Activated T-helper 1 cell treated with anti-CD3 and anti-CD28 coated beads, Interleukin-2, amount 50 U/mL, for 16 hours (primary cell): ENCODE measurements at places on chromosomes 6 and 20.

DNA sequence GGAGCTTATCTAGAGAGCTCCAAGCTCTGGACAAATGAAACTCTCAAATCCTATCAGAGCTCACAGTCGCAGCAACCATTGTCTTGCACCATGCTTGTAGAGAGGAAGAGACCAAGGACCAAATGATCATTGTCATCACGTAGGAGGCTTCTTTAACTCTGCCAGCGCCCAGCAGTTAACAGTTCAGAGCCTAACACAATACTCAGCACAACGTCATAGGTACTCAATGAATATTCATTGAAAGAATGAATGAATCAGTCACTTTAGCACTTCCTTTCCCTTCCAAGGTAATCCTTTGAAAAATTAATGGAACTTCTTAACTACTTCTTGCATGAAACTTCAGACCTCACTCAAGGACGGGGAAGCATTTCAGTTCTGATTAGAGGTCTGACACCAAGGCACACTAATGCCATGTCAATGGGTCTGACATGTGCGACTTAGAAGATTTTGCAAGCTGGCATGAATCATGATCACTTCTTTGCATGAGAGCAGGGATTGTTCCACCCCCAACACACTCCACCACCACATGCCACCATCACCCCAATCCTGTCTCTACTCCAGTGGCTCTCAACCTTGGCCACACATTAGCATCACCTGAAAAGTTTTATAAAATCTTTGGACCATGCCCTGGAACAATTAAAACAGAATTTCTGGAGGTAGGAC lies 45.1 kb downstream of the KHDC1L start:
- DNase-seq, result no peak

GRCh38 chr6:135922746-135923145 lies 71.2 kb downstream of the PDE7B start:
- no peak for DNase-seq

- DNase-seq, result no peak
Observed at GRCh38 chr6:1039191-1039590, 272.7 kb upstream of the FOXQ1 start.

DNA sequence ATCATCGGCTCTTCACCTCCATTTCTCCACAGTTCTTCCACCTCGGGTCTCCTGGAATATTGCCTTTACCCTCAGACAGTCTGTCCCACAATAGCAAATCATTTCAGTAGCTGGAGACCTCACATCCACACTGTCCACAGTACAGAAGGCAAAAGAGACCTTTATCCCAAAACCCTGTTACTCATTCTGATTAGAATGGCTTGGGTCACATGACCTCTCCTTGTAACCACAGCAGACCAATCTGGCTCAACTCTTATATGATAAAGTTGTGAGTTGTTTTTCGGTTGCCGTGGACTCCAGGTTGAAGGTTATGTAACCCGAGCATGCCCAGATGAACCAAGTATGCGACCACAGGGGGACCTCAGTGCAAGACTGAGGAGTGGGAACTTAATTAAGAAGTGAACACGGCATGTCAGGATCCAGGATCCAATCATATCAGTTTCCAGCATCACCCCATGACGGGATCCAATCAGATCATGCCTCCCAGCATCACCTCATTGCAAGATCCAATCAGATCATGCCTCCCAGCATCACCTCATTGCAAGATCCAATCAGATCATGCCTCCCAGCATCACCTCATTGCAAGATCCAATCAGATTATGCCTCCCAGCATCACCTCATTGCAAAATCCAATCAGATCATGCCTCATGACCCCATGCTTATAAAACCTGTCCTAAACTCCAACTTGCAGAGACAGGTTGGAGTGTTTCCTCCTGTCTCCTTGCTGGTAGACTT lies 68.7 kb downstream of the LY86 start:
- no peak for DNase-seq

DNA sequence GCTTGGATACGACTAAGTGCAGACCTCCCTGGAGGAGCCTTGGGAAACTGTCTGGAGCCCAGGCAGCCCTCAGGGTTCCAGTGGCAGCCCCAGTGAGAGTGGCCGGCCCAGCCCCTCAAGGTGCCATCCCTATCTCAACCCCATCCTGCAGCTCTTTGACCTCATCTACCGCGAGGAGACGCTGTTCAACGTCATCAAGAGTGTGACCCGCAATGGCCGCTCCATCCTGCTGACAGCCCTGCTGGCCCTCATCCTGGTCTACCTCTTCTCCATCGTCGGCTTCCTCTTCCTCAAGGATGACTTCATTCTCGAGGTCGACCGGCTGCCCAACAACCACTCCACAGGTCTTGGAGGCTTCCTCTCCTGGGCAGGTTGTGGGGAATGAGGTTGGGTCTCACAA lies 20.7 kb downstream of the UQCC2 start:
- no peak for DNase-seq

- no peak for DNase-seq
Observed at GRCh38 chr20:11511821-11512220, 405.9 kb upstream of the BTBD3 start.

GRCh38 chr6:167268683-167269280 lies 22.3 kb upstream of the UNC93A start:
- no peak for DNase-seq

GRCh38 chr6:22643780-22644179 lies 74.4 kb downstream of the HDGFL1 start:
- no peak for DNase-seq

GRCh38 chr6:132570221-132570777 lies at the start of gene TAAR6:
TSS of gene TAAR6 (plus strand) at chr6:132570322. CDS start at chr6:132570322, 0 bp downstream.
- no peak for DNase-seq

GRCh38 chr6:1088492-1089001 lies 223.4 kb upstream of the FOXQ1 start:
- DNase-seq, result no peak

- no peak for DNase-seq
Observed at GRCh38 chr6:119686240-119686639, 336.7 kb upstream of the MAN1A1 start.

DNA sequence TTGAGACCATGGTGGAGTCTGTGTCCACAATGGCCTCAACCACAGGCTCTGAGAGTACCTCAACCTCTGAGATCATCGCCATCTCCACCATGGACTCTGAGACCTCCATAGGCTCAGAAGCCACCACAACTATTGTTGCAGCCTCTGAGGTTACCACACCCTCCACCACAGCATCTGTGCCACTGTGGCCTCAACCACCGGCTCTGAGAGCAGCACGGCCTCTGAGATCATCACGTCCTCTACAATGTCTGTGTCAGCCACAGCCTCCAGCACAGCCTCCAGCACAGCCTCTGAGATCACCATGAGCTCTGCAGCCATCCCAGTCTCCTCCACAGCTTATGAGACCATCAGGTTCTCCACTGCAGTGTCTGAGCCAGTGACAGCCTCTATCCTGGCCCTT lies 19.4 kb upstream of the MUC21 start:
- DNase-seq, result no peak

- DNase-seq, result no peak
Observed at GRCh38 chr6:24788031-24788665, 10.6 kb downstream of the ARMH2 start.

- DNase-seq, result no peak
Observed at GRCh38 chr6:11752360-11752759, 26.2 kb downstream of the ADTRP start.

DNA sequence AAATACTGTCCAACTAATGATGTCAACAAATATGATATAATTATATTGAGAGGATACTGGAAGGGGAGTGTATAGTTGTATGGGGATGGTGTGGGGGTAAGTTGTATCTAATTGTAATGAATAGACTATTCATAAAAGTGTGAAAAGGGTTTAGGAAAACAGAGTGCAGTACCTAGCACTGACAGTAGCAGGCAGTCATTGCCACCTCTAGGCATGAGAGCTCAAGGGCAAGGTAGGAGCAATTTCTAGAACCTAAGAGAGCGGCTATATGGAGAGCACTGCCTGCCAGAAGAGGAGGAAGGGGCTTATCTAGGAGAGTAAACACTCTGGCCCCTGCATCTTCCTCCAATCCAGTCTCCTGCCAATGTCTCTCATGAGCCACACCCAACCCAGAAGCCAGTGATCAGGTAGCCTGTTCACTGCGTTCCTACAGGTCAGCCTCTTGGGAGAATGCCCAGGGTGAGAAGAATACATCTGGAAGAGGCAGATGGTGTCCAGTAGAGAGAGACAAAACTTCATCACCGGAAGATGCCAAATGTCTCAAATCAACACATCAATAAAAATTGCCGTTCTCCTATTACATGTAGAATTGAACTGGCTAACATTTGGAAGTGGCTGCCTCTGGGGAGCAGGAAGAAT lies 200.0 kb downstream of the LY86 start:
- no peak for DNase-seq

DNA sequence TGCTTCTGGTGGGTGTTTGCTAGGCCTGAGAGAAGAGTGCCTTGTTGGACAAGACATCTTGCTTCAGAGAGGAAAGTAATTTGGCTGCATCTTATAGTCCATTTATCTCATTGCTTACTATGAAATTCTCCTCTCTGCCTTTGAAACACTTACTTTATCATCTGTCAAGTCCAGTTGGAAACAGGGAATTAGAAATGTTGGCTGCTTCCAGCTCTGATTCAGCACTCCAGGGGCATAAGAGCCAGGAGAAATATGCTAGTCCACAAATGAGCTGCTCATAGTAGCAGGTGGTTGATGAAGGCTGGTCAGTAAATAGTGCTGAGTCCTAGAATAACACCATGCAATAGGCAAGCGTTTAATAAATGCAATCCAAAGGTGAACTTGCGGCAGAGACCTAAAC lies 227.1 kb downstream of the SLC35F1 start:
- DNase-seq, result no peak

DNA sequence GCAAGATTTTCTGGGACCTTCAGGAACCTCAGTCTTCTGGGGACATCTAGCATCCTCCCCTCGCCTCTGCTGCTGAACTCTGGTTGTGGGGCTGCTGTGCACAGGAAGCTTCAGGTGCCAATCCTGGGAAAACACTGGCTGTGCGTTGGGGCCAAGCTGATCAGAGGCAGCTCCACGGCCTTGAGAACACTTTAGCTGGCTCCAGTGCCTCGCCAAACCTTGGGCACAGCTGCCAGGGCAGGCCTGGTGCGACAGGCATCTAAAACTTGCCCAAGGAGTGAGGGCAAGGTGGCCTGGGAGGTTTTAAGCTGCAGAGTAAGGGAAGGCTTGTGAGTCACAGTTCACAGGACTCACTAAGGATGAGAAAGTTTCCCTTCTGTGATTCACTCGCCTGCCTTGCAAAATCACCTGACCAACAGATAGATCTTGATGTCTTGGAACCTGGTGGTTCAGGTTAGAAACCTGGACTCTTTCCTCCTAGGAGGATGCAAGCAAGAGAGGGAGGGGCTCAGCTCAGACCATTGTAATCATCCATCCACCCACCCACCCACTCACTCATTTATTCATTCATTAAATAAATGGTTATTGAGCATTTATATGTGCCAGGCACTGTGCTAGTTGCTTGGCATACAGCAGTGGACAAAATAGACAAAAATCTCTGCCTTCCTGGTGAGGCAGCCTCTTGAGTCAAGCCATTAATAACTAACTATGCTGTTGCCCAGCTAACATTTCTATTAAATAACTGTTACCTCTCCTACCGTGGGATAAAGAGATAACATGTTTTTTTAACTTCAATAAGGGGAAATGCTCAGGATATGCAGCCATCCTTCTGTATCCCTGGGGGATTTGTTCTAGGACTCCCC lies 2.5 kb upstream of the SPATS1 start:
- DNase-seq, result no peak

GRCh38 chr20:50774515-50774914 lies 20.3 kb upstream of the BCAS4 start:
- DNase-seq, result no peak

DNA sequence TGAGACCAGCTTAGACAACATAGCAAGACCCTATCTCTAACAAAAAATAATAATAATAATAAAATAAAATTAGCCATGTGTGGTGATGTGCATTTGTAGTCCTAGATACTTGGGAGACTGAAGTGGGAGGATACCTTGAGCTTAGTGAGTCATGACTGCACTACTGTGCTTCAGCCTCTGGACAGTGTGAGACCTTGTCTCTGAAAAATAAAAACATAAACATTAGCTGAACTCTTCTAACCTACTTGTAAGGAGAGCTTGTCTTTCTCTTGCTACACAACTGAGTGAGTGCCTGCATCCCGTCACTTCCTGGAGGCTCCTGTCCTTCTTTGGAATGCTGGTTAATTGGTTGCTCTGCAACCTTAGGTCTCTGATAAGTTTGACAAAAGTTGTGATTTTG lies 5.1 kb upstream of the DBNDD2 start:
- DNase-seq, result no peak

DNA sequence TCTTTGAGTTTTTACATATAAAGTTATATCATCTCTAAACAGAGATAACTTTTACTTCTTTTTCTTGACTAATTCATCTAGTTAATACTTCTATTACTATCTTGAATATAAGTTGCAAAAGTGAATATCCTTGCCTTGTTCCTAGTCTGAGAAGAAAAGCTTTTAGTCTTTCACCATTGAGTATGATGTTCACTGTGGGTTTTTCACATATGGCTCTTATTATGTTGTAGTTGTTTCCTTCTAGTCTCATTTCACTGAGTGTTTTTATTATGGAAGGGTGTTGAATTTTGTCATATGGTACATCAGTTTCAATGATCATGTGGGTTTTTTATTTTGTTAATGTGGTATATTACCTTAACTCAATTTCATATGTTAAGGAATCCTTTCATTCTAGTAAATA lies 488.3 kb downstream of the COL12A1 start:
- no peak for DNase-seq

GRCh38 chr6:26235302-26235670 lies 129.7 kb upstream of the BTN3A2 start:
- DNase-seq, result no peak

- DNase-seq, result no peak
Observed at GRCh38 chr6:25302677-25303128, 23.5 kb downstream of the CARMIL1 start.

DNA sequence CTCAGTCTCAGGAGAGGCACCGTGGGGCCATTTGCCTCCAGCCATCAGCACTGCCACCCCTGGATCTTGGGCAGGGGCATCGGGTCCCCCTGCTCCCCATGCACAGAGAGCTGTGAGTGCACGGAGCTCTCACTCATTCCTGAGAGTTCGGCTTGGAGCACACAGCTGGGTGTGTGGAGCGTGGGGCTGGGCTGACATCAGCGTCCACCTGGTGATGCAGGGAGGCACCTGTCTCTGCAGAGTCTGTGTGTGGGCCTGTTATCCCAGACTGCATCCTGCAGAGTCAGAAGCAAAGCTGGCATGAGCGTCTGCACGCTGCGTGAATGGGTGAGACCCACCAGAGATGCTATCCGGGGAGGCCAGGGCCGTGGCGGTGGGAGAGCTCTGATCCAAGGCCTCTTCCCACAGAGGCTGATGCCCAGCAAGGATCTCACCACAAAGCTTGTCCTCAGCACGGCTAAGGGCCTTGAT lies 248.8 kb upstream of the AFDN start:
- DNase-seq, result no peak

- no peak for DNase-seq
Observed at GRCh38 chr6:72748759-72749158, 126.9 kb downstream of the KCNQ5 start.

- DNase-seq, result no peak
Observed at GRCh38 chr6:154526996-154527395, 16.5 kb upstream of the CNKSR3 start.

- no peak for DNase-seq
Observed at GRCh38 chr6:35647400-35647799, 41.3 kb downstream of the FKBP5 start.
